ENCODE measurements at places on chromosomes 2 and 18. TPM values are rescaled to one million over a fixed set of nuclear protein-coding genes. Genes with fewer than 3 reads are reported as not detected.

- DNase-seq = no peak
These were observed 42.0 kb downstream of the MYO7B start for GRCh38 chr2:127577503-127577902.

DNA sequence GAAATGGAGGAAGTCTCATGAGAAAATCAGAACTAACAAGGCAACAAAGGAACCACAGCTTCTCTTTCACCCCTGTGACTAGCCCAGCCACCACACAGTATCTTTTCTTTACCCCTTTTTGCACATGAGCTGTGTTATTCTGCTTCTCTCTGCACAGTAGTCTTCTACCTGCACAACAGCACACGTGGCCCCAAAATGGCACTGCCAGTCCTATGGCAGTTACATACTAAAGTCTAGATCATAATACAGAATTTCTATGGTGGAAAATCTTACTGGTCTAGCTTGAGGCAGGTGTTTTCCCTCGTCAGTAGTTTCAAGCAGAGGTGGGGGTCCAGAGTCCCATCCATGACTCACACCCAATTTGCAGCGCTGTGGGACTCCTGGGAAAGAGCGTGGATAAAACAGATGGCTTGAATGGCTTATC is 177.7 kb downstream of the DIS3L2 start:
- DNase-seq = no peak

DNA sequence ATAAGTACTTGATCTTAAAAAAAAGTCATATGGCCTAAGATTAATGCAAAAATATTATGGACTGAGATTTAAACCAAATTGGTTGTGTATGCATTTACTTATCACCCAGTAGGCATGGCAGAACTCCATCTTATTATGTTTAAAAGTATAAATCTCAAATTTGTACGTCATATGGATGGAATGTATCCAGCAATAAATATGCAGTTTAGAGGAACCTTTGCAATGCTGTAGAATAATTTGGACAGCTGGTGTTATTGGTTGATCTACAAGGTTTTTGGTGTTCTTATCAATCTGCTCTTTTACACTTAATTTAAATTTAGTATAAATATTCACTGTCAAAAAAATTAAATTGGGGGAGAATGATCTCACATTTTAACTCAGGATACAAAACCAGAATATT is 640.2 kb downstream of the SATB2 start:
- DNase-seq = no peak

DNA sequence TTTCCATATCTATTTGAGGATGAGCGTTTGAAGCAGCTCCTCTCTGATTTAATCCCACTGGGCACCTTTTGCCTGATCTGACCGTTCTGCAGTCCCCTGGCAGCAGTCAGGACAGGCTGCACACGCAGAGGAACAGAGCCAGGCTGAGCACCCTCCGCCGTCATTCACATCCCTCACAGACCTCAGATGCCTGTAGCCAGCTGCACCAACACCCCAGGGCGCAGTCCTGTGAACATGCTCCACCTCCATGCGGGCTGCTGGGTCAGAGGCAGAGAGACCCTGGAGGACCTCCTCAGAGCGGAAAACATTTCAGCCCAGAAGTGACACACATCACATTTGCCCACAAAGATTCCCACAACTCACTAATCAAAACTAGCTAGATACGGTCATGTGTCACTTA is 146.1 kb downstream of the SEPTIN10 start:
- peak; percentile 57 for DNase-seq

- DNase-seq = no peak
These were observed 351.2 kb downstream of the CDH2 start for GRCh38 chr18:27825689-27826088.

GPD2 gene
- polyA plus RNA-seq = 4.8 TPM

- DNase-seq = no peak
These were observed 34.8 kb downstream of the TIMM21 start for GRCh38 chr18:74183130-74183529.

GRCh38 chr2:235598532-235599531 is 105.0 kb downstream of the AGAP1 start:
- no peak for DNase-seq

LYPD6B gene
- polyA plus RNA-seq = 17.0 TPM
